ENCODE measurements at places on chromosomes 2 and 18. TPM values are rescaled to one million over a fixed set of nuclear protein-coding genes. Genes with fewer than 3 reads are reported as not detected.

UPP2 gene
- not detected for total RNA-seq

PAX8 gene
- total RNA-seq: not detected

TMEM37 gene
- 13.4 TPM for total RNA-seq

SH3RF3 gene
- 7.5 TPM for total RNA-seq

ANKMY1 gene
- 6.1 TPM for total RNA-seq

MAB21L4 gene
- total RNA-seq: not detected

ATG9A gene
- total RNA-seq: 147 TPM
